ENCODE measurements at places on chromosomes 5 and 9.

- no peak for DNase-seq
These were observed 131.8 kb downstream of the GHR start for GRCh38 chr5:42555010-42555409.

- DNase-seq = peak; percentile 2
These were observed 895.1 kb downstream of the TLE1 start for GRCh38 chr9:80794197-80794596.

DNA sequence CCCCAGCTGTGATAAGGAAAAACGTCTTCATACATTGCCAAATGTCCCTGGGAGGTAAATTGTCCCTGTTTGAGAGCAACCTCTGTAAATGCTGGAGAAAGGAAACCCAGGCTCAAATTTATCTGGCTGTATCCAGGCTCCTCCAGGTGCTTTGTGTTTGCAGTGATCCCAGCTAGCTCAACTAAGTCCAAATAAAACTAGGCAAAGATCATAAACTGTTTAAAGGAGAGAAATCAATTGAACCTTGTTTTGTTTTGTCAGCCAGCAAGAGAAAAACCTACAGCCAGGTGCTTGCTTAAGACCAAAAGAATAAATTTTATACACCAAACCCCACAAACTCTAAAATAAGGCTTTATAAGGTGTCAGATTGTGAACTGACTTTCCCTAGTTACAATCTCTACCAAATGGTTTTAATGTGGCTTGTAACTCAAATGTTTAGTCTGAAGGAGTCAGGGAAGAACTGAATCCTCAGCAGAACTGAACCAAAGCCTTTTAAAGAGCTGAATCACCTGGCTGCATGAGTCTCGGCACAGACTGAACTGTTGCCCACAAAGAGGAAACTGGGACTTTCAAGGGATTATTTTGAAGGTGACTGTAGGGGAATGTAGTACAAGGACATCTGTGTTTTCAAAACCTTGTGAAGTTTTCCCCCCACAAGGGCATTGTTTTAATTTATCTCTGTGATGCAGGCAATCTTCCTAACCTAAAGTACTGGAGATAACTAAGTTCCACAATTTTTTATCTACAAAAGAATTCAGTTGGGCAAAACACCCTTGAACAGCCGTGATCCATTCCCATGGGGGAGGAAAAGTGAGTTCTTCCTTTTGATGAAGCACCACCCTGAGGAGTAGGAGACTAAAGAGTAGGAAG, 201.7 kb upstream of the TARS1 start:
- peak; percentile 33 for DNase-seq

DNA sequence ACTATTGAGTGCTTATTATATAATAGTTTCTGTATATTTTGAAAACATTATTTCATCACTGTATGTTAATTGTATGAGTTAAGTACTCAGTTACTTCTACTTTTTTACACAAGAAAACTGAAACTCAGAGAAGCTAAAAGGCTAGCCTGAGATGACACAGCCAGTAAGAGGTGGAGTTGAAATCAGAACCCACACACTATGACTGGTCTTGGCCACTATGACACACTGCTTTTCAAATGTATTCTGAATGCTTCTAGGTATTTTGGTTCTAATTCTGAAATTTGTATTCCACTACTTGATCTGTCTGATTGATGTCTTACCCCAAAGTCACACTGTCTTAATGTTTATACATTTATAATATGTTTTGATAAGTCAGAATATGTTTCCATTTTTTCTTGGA, 181.8 kb downstream of the ZDHHC21 start:
- no peak for DNase-seq

GRCh38 chr9:121649476-121650216, 1.8 kb upstream of the DAB2IP start:
- DNase-seq = no peak

GRCh38 chr9:13860946-13861640, 452.8 kb downstream of the NFIB start:
- no peak for DNase-seq

- DNase-seq = peak; percentile 68
These were observed 1.7 kb upstream of the AGTPBP1 start for GRCh38 chr9:85743275-85744128.

DNA sequence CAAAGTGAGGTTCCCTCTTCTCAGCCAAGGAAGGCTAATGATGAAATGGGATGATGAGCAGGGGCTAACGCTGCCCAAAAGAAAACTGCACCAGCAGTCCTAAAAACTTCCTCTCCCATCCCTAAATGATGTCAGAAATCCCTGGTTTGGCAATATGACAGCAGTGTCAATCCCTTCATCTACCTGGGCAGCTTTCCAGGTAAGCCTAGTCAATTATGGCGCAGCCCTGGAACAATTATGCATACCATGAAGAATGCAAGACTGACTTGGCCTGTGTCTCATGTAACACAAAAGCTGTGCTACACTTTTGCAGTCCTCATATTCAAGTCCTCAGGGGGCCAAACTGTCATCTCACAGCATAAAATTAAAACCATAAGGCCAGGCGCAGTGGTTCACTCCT, 7.0 kb downstream of the DMGDH start:
- DNase-seq = no peak

DNA sequence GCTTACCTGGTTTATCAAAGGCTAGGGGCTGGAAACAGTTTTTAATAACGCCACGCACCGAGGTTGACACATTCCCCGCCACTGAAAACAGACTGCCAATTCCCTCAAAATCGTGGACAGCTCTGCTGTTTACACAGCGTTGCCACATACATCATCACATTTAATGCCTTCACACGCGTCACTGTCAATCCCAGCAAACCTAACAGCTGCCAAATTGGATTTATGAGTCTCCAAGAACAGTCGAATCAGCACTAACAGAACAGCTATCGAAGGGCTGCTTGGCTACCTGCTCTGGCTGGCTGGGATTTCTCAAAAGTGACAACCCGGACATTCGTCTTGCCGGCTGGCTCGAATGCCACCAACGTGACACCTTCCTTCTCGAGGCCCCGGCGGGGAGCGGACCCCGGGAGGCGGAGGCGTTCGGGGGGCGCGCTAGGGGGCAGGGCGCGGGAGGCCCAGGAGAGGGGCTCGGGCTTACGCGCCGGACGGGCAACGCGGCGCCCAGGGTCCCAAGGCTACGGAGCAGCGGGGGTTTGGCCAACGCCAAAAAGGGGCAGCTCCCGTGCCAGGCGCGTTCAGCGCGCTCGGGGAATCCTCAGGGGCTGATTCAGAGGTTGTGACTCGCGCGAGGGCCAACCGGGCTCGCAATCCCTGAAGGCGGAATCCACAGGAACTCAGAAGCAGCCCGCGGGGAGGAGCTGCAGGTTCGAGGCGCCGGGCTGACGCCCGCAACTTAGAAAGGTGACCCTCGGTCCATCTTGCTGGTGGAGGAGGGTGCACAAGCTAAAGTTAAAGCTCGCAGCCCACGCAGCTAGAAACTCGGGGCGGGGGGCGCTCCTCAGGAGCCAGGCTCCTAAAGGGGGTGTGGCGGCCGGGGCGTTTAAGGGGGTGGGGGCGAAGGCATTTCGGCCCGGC, 1.2 kb downstream of the CDC14B start:
- peak; percentile 53 for DNase-seq
